Ureter (tissue), 1 donor: ENCODE measurements at places on chromosomes 16 and 17.
A peak's percentile ranks its signal among the peaks of the same experiment; 100 is the strongest.

- peak; percentile 53 for DNase-seq
Observed at GRCh38 chr16:89922884-89923639, at the start of gene TUBB3. TSS of gene TUBB3 (plus strand) at chr16:89923342. CDS start at chr16:89923402, 60 bp downstream.

DNA sequence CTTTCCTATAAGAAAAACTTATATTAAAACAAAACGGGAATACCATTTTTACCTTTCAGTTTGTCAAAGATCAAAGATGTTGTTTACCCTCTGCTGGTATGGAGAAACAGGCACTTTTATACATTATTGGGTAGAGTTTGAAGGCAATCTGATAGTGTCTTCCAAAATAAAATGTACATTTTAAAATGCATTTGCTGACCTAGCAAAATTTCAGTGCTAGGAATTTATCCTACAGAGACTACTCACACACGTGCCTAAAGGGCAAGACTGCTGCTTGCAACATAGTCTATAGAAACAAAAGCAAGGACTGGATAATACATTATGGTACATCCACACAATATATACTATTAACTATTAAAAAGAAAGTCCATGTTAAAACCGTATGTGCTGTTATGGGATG, 36.0 kb downstream of the COPRS start:
- no peak for DNase-seq

DNA sequence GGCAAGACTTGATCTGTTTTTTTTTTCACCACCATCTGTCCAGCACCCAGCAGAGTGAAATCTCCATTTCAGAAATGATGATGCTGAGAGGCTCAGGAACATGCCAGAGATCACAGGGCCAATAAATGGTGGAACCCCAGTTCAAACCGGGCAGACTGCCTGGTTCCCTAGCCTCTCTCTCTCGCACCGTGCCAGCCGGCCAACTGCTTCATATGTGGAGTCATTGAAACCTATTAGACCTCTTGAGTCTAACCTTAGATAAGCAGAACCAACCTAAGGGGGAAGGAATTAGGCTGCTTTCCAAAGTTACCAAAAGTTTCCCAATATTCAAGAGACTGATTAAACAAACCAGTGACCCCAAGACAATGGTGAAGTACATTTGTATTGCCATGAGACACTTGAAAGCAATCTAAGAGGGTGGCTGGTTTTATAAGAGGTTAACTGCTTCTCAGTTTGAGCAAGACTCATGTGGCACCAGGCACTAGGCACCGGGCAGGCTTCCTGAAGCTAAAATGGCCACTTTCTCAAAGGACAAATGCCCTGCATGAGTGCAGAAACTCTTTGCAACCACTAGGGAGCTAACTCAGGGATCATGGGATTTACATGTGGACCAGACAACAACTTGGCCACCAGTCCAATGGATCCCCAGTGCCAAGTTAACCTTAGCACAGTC, 18.4 kb downstream of the TOX3 start:
- no peak for DNase-seq

DNA sequence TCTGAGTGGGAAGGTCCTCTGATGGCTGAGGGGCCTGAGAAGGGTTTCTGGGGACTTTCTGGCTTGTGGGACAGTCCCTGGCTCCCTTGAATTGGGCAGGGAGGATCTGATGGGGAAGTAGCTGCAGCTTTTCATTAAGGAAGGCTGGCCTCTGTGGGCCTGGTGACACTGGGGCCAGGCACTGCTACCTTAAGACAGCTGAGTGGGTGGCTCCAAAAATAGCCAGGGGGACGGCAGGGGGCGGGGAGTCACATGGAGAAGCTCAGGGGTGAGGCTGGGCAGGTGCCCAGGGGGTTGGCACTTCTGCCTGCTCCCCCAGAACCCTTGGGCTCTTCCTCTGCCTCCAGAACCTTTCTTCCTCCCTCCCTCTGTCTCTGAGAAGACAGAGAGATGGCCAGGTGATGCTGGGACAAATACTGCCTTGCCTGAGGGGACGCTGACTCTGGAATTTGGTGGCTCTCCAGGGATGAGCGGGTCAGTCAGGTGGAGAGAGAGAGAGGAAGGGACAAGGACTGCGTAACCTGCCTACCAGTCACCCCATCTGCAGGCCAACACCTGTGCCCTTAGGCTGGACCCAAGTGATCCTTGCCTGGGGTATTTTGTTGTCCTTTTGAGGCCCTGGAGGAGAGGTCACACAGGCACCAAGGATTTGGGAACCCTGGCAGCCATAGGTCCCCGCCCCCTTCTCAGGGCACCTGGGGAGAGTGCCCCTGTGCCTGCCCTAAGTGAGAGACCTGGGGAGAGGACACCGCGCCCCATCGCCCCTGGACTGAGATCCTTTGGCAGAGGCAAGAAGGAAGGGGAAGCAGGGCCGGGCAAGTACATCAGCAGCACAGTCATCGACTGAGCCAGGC, 1.7 kb upstream of the SGCA start:
- DNase-seq: no peak

GRCh38 chr17:74937064-74938051, 1.7 kb downstream of the OTOP3 start:
- no peak for DNase-seq

DNA sequence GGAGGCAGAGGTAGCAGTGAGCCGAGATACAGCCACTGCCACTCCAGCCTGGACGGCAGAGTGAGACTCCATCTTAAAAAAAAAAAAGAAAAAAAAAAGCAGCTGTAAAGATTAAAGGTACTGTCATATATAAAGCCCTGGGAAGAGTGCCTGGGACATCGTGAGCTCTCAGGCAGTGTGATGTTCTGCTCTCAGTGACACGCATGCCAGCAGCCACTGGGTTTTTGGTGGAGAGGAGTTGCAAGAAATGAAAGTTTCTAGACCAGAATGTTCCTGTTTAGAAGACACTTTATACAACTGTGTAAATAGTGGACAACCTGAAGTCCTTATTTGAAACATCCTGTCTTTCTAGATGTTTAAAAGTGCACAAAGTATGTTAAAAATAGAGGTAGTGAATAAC, 213.2 kb downstream of the IRF8 start:
- no peak for DNase-seq

DNA sequence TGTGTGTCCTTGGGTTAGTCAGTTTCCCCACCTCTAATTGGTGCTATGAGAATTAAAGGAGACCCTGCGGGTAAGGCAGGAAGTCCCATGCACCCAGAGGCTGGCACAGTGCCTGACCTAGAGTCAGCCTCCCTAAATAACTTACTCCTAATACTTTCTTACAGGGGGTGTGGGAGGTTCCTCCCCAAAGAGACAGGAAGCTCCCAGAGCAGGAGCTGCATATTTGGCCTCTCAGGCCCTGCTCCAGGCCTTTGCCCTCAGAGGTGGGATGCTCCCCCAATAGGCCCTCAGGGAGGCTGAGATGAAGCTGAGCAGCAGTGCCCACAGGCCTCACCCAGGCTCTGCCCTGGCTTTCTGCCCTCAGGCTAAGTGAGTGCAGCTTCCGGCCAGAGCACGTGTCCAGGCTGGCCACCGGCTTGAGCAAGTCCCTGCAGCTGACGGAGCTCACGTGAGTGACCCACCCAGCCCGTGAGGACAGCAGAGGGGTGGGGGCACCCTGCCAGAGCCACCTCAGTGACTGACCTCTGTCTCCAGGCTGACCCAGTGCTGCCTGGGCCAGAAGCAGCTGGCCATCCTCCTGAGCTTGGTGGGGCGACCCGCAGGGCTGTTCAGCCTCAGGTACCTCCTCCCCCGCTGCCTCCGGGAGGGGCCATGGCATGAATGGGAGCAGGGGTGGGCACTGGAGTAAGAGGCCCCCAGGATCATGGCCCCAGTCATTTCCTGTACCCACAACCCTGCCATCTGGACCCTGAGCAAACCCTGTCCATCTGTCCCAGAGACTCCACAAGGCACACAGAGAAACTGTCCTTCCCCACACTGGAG, 31.1 kb upstream of the CPNE2 start:
- peak; percentile 84 for DNase-seq

GRCh38 chr16:86965331-86965730, 351.9 kb downstream of the C16orf95 start:
- DNase-seq: no peak

DNA sequence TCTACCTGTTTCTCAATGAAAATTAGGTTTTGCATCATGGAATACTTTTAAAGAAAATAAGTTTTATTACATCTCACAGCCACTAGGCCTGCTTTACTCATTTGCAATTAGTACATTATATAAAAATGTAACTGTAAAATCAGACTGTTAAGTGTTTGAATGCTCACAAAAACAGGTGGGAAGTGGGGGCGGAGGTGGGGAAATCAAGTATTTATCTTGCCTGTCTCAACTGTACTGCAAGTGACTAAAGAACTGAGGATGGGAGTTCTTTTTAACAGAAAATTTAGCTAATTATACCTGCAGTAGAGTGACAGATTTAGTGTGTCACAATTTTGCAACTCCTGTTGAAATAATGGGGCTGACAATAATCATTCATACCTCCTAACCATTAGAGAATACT, 34.1 kb downstream of the ITFG1 start:
- DNase-seq: no peak

- no peak for DNase-seq
Observed at GRCh38 chr16:14098081-14098480, 27.0 kb downstream of the MRTFB start.

DNA sequence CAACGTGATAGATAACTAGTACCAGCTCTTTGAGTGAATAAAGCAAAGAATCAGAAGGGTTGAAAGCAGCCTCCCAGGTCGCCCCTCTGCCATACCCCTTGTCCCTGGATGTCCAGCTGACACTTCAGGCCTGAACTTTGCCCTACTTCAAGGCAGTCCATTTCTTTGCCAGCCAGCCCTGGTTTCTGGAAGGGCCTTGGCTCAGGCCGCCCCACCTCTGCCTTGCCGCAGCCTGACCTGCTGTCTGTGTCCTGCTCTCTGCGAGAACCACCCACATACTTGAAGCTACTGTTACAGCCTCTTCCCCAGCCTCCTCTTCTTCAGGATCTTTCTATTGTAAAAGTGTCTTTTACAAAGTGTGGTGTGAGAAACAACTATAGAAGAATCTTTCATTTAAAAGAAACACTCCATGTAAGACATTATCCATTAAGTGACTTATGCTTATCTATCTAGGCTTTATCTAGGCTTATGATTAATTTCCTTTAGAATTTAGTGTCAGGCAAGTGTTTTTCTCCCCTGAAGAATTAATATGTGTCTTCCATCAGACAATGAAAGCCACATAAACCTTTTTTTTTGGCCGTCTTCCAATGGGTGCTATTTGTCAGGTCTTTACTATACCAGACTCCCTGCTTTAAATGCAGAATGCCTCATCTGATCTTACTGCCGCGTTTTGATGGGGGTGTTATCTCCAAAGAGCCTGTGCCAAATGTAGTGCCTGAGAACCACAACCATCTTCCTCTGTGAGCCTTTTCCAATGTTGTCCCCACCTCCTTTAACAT, 133.9 kb downstream of the SOCS1 start:
- DNase-seq: no peak

DNA sequence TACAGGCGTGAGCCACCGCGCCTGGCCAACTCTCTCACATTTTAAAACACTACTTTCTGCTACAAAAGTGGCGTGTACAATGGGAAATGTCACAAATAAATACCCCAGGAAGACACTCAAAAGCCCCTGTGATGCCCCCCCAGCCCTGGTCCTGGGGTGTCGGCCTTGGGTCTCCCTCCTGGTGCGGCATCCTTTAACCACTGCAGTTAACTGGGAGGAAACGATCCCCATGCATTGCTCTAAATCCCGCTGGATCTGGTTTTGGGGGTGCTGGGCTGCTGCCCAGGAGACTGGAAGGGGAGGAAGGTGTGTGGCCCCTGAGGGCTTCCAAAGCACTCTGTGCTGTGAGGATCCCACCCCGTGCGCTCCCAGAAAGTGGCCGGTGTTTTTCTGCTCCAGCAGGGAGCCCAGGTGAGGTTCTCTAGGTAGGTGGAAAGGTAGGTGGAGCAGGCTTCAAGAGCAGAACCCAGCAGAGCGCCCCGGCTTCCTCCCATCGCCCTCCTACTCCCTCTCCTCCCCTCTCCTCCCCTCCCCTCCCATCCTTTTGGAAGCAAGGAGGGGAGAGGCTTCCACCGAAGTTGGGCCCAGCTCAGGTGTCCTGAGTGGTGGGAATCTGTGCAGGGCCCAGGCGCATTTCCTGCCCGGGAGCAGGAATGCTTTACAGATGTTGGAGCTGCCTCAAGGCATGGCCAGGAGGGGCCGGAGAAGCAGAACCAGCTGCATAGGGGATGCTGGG, 363.3 kb downstream of the SEC14L1 start:
- DNase-seq: no peak

DNA sequence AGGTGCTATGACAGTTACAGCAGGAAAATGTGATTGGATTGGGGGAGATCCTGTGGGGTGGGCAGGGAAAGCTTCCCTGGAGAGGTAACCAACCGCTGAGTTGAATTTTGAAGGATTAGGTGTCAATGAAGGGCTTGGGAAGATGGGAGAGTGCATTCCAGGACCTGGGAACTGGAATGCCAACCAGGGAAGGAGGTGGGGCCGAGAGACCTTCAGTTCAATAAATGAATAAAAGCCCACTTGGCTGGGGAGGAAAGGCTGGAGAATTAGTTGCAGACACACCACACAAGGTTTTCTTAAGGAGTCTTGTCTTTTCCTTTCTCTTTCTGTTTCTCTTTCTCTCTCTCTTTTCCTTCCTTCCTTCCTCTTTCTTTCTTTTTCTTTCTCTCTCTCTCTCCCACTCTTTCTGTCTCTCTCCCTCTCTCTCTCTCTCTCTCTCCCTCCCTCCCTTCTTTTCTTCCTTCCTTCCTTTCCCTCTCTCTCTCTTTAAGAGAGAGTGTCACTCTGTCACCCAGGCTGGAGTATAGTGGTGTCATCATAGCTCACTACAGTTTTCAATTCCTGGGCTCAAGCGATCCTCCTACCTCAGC, 3.3 kb downstream of the USP43 start:
- DNase-seq: no peak

- no peak for DNase-seq
Observed at GRCh38 chr16:68423771-68424170, 24.5 kb downstream of the SMPD3 start.

DNA sequence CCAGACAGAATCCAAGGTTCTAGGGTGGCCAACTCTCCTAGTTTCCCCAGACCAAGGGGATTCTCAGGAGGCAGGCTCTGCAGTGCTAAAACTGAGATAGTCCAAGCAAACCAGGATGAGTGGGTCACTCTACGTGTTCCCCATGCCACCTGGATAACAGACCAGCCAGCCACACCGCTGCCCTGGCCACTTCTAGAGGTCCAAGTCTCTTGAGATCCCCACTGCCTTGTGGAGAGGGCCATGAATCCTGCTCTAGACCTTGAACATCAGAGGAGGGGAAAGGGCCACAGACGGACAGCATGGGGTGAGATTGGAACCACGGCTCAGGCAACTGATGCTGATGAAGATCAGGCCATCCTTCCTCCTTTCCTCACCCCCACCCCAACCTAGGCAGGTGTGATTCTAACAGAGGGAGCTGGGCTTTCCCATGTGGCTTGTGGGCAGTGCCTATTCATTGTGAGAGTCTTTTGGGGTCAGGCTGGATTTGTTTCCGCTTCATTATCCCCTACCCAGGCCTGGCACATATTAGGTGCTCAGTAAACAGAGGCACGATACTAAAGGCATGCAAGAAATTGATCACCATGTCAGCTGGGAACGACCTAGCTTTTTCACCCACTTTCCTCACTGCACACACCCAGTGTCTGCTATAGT, 16.8 kb upstream of the TVP23A start:
- DNase-seq: no peak

GRCh38 chr16:19265380-19265930, 20.1 kb upstream of the CLEC19A start:
- no peak for DNase-seq

- DNase-seq: no peak
Observed at GRCh38 chr17:34195987-34196386, 59.1 kb upstream of the CCL2 start.

GRCh38 chr17:36858119-36859002, 78.9 kb upstream of the LHX1 start:
- no peak for DNase-seq

- peak; percentile 72 for DNase-seq
Observed at GRCh38 chr17:9842057-9842758, 16.5 kb downstream of the GLP2R start.
